Mesangial cell (primary cell): ENCODE measurements at places on chromosomes 13 and 19. TPM values are rescaled to one million over a fixed set of nuclear protein-coding genes. Genes with fewer than 3 reads are reported as not detected.

PDE4C gene
- total RNA-seq: not detected in 2 replicates

SYNGR4 gene
- total RNA-seq: 0.51 TPM in 1 of 2 replicates, not detected in the other

ADGRE3 gene
- not detected in 2 replicates for total RNA-seq

CPB2 gene
- total RNA-seq: not detected in 2 replicates

B3GNT3 gene
- total RNA-seq: 0.13 TPM in 1 of 2 replicates, not detected in the other

RNASEH2B gene
- total RNA-seq: 21.7 and 26.7 TPM in 2 replicates

IL11 gene
- total RNA-seq: 3.3 and 25.3 TPM in 2 replicates

TPP2 gene
- 24.5 and 26.2 TPM in 2 replicates for total RNA-seq

FAM216B gene
- not detected in 2 replicates for total RNA-seq

DAND5 gene
- 0.16 TPM in 1 of 2 replicates, not detected in the other for total RNA-seq

ABHD8 gene
- total RNA-seq: 14.8 and 26.2 TPM in 2 replicates

PSPN gene
- total RNA-seq: 0.65 and 2.9 TPM in 2 replicates

PTH2 gene
- total RNA-seq: not detected in 2 replicates

TMEM143 gene
- total RNA-seq: 3.7 and 8.6 TPM in 2 replicates

BRSK1 gene
- 5.7 and 7.8 TPM in 2 replicates for total RNA-seq

ZNF682 gene
- total RNA-seq: 0.49 and 1.9 TPM in 2 replicates

PRSS57 gene
- not detected in 2 replicates for total RNA-seq

XPO4 gene
- total RNA-seq: 12.0 and 19.4 TPM in 2 replicates

LCP1 gene
- 1.0 and 3.6 TPM in 2 replicates for total RNA-seq

TUBB4A gene
- total RNA-seq: 4.6 and 15.2 TPM in 2 replicates

C19orf81 gene
- 0.89 TPM in 1 of 2 replicates, not detected in the other for total RNA-seq

RFPL4AL1 gene
- total RNA-seq: not detected in 2 replicates

ZNF581 gene
- total RNA-seq: 23.1 and 60.6 TPM in 2 replicates

IGSF23 gene
- total RNA-seq: 2.9 TPM in 1 of 2 replicates, not detected in the other
